Aorta (tissue), 5 donors: ENCODE measurements at places on chromosomes 6 and 20. TPM values are rescaled to one million over a fixed set of nuclear protein-coding genes. Genes with fewer than 3 reads are reported as not detected.

- DNase-seq: no peak
Observed at GRCh38 chr20:19022791-19023448, 189.5 kb upstream of the SLC24A3 start.

DNA sequence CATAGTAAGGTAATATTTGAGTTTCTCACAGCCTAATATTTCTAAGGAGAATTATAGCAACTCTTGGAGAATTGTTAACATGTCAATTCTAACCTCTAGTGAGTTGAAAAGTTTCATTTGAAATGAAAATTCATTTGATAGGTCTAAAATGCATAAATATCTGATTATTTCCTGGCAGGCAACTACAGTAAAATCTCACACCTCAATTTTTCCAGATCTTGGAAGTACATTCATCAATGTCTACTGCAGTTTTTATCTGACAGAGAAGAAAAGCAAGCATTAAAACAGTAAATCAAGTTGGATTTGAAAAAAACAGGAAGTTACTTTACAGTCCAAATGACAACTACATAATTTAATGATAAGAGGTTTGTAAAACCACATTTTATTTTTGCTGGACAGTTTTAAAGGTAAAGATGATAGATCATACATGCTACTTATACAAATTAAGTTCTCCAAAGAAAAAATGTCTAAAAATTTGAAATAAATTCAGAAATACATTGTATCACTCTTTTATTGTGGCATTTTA lies 631.3 kb downstream of the EYS start:
- DNase-seq: no peak

CLPSL1 gene
- not detected for polyA plus RNA-seq

- DNase-seq: peak; percentile 47
Observed at GRCh38 chr6:170132561-170132991, 158.3 kb downstream of the DLL1 start.

GRCh38 chr20:3767110-3767426 lies 485 bp downstream of the ADISSP start:
- no peak for DNase-seq

- DNase-seq: no peak
Observed at GRCh38 chr6:165967810-165968407, 199.7 kb downstream of the TBXT start.

SLC44A4 gene
- polyA plus RNA-seq: 0.31 TPM

HMGCLL1 gene
- polyA plus RNA-seq: 0.50 TPM

DNA sequence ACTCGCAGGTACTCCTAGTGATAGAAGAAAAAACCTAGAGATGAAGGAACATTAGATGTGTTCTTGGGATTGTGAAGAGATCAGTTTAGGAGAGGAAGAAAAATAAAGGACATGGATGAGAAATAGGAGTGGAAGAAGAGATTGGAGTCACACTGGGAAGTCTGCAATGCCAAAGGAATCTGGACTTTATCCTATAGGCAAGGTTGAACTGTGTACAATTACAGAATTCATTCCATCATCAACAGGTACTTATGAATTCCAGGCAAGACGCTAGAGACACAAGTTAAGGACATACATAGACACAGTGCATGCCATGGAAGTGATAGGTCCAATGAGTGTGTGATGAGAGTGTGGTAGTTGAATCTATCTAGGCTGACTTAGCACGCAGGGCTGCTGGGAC lies 101.3 kb downstream of the EDN1 start:
- no peak for DNase-seq

DNA sequence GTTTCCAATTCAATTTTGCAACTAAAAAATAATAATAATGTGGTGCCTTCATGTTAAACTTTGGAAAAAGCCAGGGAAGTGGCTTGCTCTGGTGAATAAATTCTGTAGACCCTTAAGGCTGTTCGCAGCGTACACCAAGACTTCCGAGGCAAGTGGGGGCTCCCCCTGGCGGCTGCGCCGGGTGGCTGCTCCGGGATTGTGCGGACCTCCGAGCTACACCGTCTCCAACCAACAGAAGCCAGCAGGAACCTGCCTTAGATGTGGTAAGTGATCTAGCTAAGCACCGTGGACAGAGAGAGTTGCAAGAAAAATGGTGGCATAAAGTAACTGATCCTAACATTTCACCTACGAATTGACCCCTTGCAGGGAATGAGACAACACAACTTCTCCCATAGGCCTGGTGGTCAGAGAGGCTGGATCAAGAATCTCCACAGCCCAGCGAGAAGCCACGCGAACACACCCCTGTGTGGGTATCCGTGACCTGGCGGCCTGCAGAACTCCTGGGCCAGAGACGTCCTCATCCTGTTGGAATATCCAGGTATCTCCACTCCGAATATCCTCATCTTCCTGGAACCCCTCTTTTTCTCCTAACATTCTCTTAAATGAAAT lies 69.6 kb downstream of the TBXT start:
- DNase-seq: peak; percentile 86

SLC17A5 gene
- polyA plus RNA-seq: 10.8 TPM

GRCh38 chr20:35327074-35327976 lies 35.1 kb upstream of the FAM83C start:
- DNase-seq: no peak

DNA sequence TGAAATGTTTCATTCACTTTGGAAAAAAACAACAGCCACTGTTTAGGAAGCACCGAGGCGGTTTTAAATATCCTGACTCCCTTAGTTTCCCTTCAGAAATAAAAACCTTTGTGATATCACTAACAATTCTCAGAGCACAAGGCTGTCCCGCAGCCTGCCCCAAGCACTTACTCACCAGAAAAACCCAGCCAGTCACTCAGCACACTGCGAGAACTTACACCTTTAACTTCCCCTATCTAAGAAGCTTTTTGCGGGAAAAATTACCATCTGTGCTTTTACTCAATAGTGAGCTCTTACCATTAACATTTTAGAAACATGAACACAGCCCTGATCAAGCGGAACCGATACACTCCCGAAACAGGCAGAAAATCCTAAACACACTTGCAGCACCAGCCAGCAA lies 9.3 kb downstream of the ZBTB46 start:
- no peak for DNase-seq

PHACTR1 gene
- 3.2 TPM for polyA plus RNA-seq

- DNase-seq: no peak
Observed at GRCh38 chr20:1536893-1537730, 20.4 kb downstream of the SIRPD start.

DNA sequence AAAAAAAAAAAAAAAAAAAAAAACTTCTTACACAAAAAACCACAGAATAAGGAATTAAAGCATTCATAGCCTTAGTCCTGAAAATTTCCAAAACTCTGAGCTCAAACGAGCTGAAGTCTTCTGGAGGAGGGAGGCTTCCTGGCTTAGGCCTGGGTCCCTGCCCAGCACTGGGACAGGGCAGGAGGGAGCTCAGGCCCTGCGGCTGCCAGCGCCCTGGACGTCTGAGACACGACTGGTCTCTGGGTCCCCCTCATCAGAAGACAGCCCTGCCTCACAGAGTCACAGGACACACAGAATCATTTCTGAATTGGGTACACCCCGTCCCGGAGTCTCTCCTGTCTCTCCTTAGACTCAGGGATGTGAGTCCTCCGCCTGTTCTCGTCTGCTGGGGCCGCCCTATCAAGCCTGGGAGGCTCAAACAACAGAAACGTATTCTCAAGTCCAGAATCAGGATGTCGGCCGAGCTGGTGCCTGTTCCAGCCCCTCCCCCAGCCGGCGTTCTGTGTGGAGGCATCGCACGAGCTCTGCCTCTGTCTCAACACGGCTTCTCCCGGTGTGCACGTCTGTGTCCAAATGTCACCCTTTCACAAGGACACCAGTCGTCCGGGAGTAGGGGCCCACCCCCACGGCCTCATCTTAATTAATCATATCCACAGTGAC lies 39.4 kb downstream of the ZBTB46 start:
- no peak for DNase-seq

CPNE5 gene
- not detected for polyA plus RNA-seq

GRCh38 chr6:34465531-34466241 lies at the start of gene PACSIN1:
Gene PACSIN1 (plus strand): TSS chr6:34466076. CDS start chr6:34526306, 60,230 bp downstream.
- no peak for DNase-seq

- no peak for DNase-seq
Observed at GRCh38 chr6:158517581-158517980, 42.3 kb upstream of the TMEM181 start.

GRCh38 chr6:73556836-73557235 lies 36.0 kb upstream of the EEF1A1 start:
- no peak for DNase-seq

DNA sequence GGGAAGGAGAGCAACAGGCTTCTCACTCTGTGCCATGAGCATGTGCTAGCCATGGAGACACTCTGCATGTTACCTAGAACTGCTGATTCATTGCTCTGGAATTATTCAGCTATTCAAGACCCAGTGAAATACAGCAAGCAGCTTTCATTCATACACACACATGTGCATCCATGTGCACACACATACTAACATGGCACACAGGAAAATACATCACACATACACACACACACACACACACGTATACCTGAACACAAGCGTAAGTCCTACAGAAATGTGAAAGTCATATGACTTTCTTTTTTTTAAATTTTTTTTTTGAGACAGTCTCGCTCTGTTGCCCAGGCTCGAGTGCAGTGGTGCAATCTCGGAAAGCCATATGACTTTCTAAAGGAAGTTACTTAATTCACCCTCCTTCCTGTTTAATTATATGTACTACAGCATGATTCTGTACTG lies 108.2 kb upstream of the NFATC2 start:
- no peak for DNase-seq
